Stimulated activated CD8-positive, alpha-beta memory T cell treated with anti-CD3 and anti-CD28 coated beads, Interleukin-7, amount 100 ng/mL, for 24 hours (primary cell): ENCODE measurements at places on chromosomes 2 and 18.

- DNase-seq = no peak
These were observed 63.1 kb downstream of the PARD3B start for GRCh38 chr2:204608237-204608939.

DNA sequence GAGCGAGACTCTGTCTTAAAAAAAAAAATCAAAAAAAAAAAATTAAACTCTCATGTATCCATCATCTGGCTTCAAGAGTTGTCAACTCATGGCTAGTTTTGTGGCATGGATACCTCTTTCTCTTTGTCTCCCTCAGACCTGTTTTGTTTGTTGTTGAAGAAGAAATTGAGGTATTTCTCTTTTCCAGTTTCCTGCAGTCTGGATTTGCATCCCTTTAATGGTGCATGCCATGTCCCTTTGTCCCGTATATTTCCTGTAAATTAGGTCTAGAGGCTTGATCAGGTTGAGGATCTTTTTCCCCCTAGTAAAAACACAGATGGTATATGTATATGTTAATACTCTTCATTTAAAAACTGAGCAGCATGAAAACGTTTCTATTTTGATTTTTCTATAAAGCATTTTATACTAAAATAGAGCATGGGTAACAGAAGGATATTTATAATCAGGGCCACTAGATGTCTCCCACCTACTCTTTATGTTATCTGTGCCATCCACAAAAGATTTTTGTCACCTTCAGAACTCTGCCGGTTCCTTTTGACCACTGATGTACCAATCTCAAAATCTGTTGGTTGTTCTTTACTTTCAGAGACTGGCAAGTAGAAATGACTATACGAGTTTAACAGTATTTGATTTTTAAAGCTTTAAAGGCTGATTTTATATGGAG, 80.1 kb downstream of the GALNT1 start:
- no peak for DNase-seq

DNA sequence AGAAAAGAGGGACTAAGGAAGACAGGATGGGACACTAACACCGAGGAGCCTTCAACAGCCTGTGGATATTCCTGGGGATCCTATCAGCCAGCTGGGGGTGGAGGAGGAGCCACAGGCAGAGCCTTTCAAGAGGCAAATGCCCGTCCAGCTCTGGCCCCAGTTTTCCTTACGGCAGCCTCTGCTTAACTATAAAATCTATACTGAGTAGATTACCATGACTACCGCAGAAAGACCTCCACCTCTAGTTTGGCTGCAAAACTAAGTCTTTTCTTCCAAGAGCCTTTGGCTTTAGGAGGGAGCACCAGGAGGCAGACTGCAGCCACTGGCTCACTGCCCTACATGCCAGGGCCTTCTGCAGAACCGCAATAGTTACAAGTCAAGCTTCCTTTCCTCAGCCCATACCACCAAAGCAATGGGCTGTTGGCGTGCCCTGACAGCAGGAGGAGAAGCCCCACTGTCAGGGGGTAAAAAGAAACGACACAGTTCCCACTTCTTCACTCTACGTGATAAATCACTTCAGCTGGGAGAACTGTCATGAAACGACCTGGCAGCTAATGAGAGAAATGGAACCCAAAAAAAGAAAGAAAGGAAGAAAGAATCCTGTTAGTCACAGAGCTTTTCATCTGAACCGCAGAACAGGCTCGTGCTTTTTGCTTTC, 25.1 kb upstream of the CREB1 start:
- DNase-seq = no peak

DNA sequence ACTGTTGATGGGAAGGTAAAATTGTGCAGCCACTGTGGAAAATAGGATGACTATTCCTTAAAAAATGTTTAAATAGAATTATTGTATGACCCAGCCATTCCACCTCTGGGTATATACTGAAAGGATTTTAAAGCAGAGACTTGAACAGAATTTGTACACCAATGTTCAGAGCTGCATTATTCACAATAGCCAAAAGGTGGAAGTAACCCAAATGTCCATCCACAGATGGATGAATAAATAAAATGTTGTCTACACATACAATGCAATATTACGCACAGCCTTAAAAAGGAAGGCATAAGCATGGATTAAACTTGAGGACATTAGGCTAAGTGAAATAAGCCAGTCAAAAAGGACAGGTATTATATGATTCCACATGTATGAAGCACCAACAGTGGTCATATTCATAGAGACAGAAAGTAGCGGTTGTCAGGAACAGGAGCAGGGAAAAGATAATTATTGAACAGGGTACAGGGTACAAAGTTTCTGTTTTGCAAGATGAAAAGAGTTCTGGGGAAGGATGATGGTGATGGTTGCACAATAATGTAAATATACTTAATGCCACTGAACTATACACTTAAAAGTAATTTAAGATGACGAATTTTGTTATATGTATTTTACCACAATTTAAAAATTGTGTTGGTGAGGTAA, 39.4 kb downstream of the EVA1A start:
- no peak for DNase-seq

GRCh38 chr2:150994076-150994475, 267.6 kb downstream of the RBM43 start:
- DNase-seq = no peak

DNA sequence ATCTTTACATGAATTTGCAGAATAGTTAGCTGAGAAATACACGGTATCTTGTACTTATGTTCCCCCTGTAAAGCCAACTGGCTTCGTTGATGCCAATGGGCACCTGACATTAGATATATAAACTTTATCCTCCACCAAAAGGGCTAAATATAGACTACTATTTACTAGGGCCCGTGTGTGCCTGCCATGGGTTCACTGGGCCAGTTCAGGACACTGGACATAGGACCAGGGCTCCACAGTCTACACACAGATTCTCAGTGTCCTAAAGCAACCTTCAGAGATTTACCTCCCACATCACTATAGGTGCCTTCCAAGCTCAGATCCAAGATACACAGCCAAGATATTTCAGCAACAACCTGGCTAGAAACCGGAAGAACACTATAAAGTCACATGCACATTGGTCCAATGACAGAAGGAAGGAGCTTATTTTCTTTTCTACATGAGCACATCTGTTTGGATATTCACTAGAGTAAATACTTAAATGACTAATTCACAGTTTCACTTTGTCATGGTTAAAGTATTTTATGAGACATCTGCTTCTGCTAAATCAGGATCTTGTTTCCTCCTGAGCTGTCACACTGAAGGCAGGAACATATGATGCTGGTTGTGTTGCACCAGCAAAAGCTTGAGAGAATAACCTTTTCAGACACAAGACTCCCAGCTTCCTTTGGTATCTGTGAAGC, 95.1 kb downstream of the MYO5B start:
- DNase-seq = no peak

GRCh38 chr2:51829477-51829876, 797.5 kb upstream of the NRXN1 start:
- DNase-seq = no peak

DNA sequence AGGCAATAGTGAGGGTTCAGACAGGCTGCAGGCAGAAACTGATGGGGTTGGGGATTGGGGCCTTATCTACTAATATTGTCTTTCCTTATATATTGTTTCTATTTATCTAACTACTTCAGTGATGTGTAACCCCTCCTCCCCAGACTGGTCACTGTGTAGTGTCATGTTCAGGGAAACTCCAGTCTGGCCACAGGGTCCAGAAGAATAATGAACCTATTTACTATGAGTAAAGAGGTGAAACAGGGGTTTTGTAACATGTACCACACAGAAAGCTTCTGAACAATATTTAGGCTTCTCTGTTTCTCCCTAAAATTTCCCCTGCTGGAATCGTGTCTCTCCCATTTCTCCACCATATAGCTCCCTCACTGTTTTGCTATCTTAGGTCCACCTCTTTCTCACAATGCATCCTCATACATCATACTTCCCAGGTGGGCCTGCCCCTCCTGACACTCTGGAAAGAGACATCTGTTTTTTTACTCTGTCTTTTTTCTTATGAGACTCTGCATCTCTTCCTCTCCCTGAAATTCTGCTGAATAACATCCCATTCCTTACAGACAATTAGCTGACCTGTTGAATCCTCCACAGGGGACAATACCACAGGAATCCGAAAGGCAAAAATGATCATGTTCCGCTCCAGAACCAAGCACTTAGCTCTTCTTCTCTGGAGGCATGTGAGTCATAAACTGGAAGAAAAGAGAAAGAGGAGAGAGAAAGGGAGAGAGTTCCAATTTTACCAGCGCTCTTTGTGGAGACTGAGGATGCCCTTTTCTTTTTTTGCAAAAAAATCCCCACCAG, 154.8 kb downstream of the ZEB2 start:
- no peak for DNase-seq

DNA sequence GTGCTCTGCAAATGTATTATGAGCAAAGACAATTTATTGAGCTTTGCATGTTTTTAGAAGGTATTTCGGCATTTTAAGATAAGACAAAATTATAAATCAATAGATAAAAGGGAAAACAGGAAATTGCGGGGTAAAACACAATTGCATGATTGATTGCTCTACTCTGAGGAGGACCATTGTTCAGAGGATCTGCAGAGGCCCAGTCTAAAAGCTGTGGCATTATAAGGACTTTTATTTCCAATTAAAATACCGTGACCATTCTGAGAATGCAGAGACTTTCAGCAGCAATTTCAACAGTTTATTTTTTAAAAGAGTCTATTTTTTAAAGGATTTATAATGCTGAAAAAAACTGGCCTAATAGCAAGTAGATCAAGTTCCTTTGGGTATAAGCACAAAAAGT, 62.0 kb downstream of the TPGS2 start:
- no peak for DNase-seq
